LoVo (cell line): ENCODE measurements at places on chromosomes 4 and X.

- DNase-seq: no peak
Observed at GRCh38 chr4:519885-520682, 21.1 kb downstream of the PIGG start.

- DNase-seq: no peak
Observed at GRCh38 chr4:41050880-41051775, 163.2 kb downstream of the APBB2 start.

DNA sequence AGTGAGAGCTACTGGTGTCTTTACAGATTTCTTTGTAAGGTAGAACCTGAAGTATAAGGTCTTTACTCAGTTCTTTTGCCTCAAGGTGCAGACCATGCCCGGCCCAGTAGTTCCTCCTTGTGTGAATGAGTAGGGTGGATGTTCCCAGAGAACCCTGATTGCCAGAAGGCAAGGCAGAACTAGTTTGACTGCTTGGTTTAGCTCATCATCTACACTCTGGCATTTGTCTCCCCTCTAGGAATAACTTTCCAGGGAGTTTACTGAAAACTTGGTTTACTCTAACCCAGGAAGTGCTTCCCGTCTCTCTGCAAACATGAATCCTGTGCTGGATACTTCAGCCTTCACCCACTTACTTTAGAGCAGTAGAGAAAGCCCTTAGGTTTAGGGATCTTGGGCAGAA lies 29.1 kb downstream of the MCUB start:
- DNase-seq: no peak

GRCh38 chr4:163603257-163603656 lies 108.8 kb downstream of the TMA16 start:
- DNase-seq: no peak

DNA sequence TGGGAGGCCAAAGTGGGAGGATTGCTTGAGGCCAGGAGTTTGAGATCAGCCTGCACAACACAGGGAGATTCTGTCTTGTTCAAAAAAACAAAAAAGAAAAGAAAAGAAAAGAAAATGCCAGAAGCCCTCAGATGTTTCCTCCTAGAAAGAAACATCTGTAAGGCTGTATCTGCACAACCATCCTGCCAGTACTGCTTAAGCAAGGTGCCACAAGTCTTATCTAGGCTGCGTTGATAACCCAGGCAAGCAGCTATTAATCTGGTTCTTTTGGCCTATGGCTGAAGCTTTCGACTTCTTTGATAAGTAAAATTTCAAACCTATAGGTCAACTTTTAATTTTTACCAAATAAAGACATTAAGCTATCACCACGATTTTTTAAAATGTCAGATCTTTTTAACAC lies 3.1 kb downstream of the COX18 start:
- DNase-seq: no peak

- no peak for DNase-seq
Observed at GRCh38 chrX:43734444-43734843, 78.3 kb downstream of the MAOA start.

DNA sequence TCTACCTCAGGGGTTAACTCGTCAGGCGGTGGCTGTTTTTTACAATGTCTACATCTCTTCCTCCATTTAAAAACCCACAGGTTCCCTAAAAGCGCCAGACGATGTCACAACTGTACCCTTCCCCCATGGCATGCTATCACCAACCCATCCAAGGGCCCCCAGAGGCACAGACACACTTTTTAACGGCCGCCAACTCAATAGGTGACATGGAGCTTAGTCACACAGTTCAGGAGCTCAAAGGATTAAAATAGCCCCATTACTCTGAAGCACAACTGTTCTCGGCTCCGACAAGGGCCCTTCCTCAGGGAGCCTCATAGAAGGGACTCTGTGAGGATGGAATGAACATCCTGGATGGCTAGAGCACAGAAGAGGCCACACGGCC lies 12.4 kb downstream of the SH3KBP1 start:
- DNase-seq: no peak

- DNase-seq: no peak
Observed at GRCh38 chr4:99705891-99706290, 48.3 kb upstream of the C4orf54 start.

DNA sequence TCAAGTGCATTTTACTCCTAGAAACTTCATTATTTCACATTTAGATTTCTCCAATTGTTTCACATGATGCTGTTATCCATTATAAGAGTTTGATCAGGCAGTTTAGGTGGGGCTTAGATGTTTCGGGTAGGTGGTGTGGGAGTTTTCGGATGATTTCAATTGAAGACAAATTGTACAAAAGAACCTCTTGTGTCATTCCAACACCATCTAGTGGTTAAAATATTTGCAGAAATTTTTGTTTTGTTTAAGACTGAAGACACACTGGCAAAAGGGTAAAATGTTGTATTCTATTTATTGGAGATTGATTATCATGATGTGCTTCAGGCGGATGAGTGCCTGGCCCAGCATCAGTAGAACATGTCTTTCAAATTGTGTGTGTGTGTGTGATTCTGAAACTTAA lies 212.7 kb downstream of the SH3BGRL start:
- no peak for DNase-seq

- DNase-seq: no peak
Observed at GRCh38 chr4:114417214-114417613, 181.4 kb upstream of the UGT8 start.

DNA sequence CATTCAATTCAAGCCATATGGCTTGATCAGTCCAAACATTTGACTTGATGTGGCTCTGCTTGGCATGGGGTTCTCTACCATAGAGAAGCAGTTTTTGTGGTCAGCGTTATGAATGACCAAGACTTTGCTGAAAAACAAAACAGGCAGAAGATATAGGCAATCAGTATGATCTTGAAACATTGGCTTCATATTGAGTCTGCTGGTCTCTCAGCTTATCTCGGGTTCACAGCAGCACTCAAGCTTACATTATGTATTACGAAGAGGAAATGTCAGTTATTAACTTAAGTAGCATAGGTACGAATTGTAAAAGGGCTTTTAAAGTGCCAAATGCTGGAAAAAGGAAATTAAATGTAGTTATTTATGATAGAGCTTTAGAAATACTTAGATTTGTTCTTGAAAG lies 99.0 kb downstream of the AFF2 start:
- DNase-seq: no peak

GRCh38 chrX:42704454-42704853 lies 73.5 kb downstream of the PPP1R2C start:
- DNase-seq: no peak

- no peak for DNase-seq
Observed at GRCh38 chr4:88511236-88511635, 12.3 kb downstream of the PYURF start.

DNA sequence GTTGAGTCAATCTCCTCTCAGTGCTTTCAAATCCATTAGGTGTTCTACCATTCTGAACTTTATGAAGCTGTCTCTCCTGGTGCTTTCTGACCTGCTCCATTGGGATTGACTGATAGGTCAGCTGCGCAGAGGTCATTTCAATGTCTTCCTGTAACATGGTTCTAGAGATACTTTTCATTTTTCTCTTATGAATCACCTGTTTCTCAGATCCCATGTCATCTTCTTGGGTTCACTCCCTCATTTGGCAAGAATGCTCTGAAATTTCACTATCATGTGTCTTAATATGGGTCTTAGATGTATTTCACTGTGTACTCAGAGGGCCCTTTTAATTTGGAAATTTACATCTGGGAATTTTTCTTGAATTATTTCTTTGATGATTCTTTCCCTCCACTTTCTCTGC lies 13.8 kb upstream of the PGM2 start:
- no peak for DNase-seq

GRCh38 chr4:111066001-111066400 lies 443.1 kb upstream of the PITX2 start:
- DNase-seq: no peak

DNA sequence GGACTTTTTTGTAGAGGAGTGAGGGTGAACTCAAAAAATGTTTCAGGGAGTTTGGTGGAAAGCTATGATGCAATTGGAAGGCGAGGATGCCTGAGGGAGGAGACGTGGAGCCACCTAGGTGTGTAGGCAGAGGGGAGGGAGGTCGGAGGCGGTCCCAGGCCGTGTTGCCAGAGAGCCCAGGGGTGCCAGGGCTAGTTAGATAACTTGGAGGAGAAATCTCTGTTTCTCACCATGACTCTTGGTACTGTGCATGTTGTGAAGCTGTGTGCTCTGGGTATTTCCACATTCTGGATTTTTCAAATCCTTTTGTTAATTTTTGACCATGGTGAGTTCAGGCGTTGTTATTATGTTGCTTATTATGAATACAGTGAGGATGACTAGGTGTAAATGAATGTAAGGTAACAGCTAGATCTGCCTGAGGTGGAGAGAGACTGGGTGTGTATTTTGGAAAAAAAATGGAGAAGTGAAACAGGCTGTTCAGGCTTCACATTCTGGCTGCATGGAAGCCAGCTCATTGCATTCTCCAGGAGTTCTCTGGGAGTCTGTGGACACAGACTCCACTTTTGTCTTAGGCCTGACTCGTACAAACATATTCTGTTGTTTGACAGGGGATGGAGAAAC lies 4.5 kb downstream of the RAB9A start:
- no peak for DNase-seq

- no peak for DNase-seq
Observed at GRCh38 chr4:786074-786741, 39.7 kb downstream of the CPLX1 start.

DNA sequence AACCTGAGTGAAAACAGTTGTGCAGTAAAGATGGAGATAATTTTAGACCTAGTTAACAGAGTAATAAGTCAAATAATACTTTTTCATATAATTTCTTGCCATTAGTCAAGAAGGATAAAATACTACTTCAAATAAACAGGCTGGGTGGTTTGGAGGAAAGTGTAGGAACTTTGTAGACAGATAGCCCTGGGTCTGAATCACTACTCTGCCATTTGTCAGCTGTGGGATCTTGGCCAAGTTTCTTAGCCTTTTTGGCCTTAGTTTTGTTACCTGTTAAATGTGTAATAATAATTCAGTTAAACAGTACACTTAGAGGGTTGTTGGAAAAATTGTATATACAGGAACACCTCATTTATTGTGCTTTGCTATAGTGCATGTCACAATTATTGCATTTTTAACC lies 163.7 kb downstream of the NPNT start:
- DNase-seq: no peak

DNA sequence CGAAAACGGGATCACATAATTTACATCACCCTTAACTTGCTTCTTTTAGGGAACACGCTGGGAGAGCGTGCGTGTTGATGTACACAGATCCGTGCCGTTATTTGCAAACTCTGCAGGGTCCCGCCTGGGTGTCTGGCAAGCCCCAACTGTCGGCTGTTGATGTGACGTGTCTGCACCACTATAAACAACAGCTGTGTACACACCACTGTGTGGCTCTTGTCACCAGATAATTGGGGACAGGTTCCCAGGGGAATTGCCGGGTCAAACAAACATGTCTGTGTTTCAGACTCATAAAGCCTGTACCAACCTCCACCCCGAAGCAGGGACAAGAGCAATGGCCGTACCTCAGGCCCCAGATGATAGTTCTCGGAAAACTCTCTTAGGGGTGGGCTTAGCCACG lies 105.0 kb upstream of the AFAP1 start:
- DNase-seq: no peak
